ENCODE measurements at places on chromosomes 3 and 15.

- DNase-seq: no peak
These were observed 17.5 kb downstream of the ABI3BP start for GRCh38 chr3:100975714-100976113.

DNA sequence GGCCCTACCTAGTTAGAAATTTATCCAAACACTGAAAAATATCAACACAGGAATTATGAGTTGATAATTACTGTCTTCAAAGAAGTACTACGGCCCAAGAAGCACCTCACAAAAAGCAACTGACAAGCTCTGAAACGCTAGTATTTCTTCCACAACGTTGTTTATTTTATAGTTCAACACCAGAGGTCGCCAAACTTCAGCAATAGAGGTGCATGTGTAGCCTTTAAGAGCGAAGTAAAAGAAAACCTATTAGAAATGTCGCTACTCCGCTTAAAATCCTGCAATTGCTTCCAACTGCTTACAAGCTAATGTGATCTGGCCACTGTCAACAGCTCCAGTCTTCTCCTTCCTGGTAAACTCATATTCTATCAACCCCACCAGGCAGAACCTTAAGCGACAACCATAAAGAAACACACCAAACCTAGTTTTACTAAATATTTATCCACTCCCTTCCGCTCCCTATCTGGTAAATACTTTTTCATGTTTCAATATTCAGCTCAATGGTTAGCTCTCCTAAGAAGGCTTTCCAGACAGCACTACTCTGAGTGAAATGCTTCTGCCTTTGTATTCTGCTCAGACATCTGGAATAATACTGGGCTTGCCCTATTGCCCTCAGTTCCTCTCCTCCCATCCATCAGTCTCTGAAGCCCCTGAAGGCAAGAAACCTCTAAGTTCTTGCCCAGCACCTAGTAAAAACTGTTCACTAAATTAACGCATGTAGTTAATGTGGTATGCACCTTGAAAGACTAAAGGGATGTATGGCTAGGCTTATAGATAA, 110.2 kb downstream of the NR1I2 start:
- DNase-seq: peak; percentile 1

- no peak for DNase-seq
These were observed 332.7 kb downstream of the PDCD6IP start for GRCh38 chr3:34131091-34131490.

GRCh38 chr3:18987862-18988447, 160.4 kb upstream of the KCNH8 start:
- DNase-seq: no peak

- no peak for DNase-seq
These were observed 397.6 kb downstream of the TBL1XR1 start for GRCh38 chr3:176799675-176800074.

GRCh38 chr15:62105266-62105665, 38.5 kb downstream of the C2CD4A start:
- no peak for DNase-seq

GRCh38 chr3:171297207-171297606, 163.0 kb downstream of the TNIK start:
- no peak for DNase-seq

DNA sequence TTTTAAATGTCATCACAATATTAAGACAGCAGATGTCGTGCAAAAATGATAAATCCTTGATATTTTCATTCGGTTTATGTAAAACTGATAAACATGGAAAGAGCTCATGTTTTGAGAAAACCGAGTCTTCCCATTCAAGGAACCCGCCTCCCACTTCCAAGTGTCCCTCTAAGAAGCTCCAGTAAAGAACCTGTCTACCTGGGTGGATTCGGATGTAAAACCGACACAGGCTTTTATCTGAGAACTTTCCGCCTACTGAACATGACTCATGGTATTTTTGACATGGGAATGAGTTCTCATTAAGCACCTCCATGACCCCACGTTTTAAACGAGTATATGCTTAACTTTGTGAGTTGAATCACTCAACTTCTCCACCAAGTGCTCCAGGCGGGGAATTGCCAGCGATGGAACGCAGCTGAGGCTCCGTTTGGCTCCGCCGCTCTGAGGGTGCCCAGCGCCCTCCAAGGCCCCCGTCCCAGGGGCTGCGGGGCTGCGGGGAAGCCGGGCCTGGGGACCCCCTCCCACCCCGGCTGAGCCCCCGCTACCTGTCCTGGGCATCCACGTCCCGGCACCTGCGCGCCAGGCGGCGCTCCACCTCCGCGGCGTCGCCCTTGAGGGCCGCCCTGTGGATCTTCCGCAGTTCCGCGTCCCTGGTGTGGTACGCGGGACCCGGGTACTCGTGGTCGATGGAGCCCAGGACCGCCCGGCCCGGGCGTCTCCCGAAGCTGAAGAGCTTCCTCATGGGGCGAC, 119.9 kb downstream of the LMLN start:
- DNase-seq: peak; percentile 47

GRCh38 chr3:149850787-149851584, 38.0 kb downstream of the RNF13 start:
- no peak for DNase-seq

DNA sequence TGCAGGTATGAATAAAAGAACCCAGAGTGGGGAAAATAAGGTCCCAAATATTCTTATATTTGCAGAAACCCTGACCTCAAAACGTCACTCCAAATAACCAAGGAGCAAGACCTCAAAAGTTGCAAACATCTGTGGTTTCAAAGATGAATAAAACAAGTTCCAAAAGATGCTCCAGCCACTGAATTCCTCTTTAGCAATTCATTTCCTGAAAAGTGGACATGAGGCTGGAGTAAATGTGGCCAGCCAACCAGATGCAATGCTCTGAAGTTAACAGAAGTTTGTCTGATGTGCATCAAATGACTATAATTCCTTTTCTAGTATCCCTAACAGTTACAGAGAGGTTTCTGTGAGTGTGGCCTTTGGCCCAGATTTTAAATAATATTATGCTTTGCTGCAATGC, 71.2 kb upstream of the WNT5A start:
- DNase-seq: no peak

DNA sequence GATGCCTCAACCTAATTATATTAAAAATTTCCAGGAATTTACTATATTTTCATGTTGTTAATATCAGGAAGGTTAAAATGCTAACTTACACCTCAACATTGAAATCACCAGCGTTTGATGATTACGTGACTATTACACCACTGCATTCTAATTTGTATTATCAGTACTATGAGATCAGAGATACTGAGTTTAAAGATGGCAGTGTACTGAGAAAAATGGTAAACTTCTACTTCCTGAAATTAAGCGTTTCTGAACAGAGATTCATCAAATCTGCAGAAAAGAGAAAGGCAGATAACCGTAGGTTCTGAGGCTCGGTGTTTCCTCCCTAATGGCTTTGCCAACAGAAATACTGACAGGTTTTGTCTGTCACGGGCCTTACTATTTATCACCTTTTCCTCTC, 69.9 kb downstream of the CRTC3 start:
- DNase-seq: no peak

- no peak for DNase-seq
These were observed 196.4 kb downstream of the SUCNR1 start for GRCh38 chr3:152069871-152070270.

GRCh38 chr3:16328124-16328523, 63.1 kb downstream of the OXNAD1 start:
- DNase-seq: no peak

DNA sequence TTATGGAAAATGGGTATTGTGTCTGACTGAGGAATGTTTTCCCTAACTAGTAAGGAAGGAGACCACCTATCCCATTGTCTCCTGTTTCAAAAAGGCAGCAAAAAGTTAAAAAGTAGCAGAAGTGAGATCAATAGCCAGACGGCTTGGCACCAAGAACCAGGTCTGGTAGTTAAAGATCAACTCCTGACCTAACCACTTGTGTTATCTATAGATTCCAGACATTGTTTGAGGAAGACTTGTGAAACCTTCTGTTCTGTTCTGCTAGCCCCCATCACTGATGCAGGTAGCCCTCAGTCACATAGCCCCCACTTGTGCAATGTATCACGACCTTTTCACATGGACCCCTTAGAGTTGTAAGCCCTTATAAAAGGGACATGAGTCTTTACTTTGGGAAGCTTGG, 46.3 kb upstream of the C2CD4B start:
- DNase-seq: no peak

DNA sequence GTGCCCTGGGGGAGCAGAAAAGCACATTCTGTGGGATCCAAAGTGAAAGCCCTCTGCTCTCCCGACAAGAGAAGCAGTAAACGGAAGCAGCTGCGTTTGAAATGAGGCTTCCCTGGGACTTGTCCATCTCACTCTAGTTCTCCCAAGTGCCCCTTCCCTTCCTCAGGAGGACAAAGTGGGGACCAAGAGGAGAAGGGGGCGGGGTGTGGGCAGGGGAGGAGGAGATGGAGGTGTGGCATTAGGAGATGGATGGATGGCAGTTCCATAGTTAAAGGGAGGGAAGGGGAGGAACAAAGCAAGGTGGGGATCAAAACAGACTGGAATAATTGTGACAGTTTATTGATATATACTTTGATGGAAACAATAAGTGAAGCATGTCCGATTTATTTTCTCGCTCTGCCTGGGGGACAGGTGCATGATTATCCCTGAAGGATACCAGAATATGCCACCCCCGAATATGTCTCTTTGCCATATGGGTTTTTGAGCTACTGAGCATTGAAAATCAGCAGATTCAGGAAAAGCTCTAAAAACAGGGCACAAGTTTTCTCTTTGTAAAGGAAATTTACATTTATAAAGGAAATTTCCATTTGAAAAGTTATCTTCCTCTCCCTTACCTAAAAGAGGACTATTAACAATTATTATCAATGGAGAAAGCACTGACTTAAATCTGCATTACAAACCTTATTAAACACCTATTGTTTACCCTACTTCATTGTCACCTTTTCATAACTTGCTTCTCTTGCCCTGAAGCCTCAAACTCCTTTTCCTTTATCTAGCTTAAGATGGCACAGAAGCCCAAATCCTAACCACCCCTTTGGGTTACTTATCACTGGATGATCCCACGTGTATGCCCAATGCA, 58.9 kb upstream of the DAZL start:
- DNase-seq: no peak

DNA sequence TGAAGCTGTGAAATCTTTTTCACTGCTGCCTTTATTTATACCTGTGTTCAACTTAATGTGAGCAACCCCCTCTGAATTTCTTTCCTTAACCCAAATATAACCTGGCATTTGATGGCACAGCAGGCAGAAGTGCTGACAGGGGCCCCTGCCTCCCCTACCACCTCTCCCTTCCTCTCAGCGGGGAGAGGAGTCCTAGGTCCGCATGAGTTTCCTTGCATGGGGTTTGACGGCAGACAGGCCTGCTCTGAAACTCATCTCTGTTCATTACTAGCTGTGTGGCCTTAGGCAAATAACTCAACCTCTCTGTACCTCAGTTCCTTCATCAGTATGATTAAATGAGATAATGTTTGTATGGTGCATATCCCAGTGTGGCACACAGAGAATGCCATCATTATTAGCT, 79.7 kb downstream of the SEC22A start:
- DNase-seq: no peak

DNA sequence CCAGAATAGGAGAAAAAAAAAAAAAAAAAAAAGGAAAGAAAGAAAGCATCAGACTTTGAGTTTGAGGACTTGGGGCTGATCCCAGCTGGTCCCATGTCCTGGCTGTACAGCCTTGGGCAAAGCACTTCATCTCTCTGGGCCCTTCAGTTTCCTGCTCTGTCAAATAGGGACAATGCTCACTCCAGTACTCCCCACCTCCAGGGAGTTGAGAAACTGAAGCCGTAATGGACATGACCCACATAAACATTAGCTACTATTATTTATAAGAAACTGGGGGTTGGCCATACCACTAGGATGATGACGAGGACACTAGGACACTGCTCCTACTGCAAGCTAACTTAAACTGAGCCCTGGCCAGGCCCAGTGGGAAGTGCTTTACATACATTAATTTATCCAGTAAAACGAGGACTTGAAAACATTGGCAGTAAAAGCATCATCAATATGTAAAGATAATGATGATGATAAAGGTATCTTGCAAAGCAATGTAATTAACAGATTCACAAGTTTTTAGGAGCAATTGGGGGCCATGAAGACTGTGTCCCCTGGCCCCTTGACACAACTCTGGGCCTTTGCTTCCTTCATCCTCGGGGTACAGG, 22.9 kb upstream of the SMAD6 start:
- DNase-seq: no peak

- no peak for DNase-seq
These were observed 145.7 kb upstream of the NPHP3 start for GRCh38 chr3:132867956-132868355.

DNA sequence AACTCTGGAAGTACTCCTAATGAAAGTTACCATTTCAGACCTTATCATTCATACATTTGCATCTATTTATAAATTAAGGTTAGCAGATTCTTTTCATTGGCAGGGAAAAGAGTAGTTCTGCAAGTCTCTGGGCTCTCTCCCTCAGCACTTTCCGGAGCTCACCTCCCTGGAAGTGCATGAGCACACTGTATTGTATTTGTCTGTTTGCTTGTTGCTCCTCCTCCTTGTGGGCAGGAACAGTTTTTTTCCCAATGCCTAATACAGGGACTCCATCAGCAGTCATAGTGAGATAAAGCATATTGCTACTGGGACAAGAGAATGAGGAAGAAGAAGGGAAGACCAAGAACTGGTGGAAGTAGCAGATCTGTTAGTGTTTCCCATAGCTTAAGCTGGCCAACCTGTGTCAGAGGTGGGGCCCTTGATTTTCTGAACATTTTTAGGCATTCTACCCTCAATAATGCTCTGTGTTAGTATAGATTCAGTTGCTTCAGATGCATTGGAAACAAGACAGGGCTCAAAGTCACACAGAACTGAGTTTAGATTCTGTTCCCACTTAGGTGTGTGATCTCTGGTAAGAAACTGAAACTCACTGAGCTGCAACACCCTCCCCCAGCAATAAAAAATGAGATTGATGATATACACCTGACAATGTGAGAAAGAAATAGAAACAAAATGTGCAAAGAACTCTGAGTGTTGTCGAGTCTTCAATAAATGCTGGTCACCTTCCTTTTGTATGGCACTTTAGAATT, 407.8 kb downstream of the TUSC7 start:
- DNase-seq: no peak

- no peak for DNase-seq
These were observed 149.5 kb downstream of the OSBPL10 start for GRCh38 chr3:31831591-31831990.

- no peak for DNase-seq
These were observed 47.0 kb downstream of the OCA2 start for GRCh38 chr15:28051955-28052633.

- no peak for DNase-seq
These were observed 204.0 kb downstream of the PLCL2 start for GRCh38 chr3:17088602-17089313.

- no peak for DNase-seq
These were observed 48.3 kb downstream of the CCDC12 start for GRCh38 chr3:46928282-46928681.
